Ovary (tissue), 10 donors: ENCODE measurements at places on chromosomes 11 and 22.

- no peak for DNase-seq
Measured at GRCh38 chr11:69215216-69215615, 59.5 kb downstream of the SMIM38 start.

DNA sequence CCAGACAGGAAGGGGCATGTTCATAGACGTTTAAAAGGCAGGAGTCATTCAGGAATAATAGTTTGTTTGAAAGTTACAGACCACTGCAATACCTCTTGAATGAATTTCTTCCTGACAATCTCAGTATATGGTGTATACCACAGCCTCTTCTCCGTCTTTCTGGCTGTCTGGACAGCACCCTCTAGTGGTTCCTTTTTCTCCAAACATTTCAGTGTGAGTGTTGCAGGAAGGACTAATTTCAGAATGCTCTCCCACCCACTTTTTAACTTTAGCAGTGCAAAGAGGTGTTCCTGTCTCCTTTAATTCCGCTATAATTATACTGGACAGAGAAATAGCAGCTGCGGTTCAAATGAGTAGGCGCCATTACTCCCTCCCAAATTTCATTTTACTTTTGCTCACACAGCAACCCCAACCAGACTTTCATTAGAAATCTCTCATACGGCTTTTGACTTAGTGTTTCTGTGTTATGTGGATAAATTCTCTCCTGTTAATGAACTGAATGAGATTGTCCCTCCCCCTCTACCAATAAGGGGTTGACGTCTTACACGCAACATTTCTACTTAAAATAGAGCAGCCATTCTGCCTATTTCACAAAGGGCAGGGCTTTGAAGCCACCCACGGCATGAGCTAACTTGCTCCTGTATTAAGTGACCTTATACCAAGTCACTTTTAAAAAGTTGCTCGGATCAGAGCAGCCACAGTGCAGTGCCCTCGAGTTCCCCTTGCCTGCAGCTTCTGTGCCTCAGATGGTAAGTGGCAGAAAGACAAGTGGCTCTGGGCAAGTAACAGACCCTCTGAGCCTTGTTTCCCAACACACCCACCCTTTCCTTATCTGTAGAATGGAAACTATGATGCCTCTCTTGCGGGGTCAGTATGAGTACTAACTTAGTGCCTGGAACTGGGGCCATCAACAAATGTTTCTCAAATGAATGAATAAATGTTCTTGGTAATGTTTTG is 368.6 kb downstream of the OPCML start:
- DNase-seq: no peak

DNA sequence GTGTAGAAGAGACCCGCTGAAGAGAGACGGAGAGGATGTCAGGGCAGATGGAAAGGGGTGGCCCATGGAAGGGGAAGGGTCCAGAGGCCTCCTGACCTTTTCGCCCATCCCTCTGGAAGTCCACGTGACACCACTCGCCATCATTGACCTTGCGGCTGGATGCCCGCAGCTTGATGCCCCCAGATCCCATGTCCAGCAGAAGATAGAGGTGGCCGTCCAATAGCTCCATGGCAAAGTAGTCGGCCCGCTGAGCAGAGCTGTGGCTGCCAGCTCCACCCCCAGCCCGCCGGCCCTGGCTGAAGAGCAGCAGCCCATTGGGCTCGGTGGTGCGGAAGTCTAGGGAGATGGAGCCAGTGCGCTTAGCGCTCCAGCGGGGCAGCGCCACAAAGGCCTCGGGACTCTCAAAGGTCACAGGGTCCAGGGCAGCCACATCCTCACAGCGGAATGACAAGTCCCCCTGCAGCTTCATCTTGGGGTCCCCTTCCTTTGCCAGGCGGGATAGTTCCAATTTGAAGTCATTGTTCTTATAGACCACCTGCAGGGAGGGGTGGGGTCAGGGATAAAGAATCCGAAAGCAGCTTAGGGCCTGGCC is 55.7 kb downstream of the NRXN2 start:
- no peak for DNase-seq

DNA sequence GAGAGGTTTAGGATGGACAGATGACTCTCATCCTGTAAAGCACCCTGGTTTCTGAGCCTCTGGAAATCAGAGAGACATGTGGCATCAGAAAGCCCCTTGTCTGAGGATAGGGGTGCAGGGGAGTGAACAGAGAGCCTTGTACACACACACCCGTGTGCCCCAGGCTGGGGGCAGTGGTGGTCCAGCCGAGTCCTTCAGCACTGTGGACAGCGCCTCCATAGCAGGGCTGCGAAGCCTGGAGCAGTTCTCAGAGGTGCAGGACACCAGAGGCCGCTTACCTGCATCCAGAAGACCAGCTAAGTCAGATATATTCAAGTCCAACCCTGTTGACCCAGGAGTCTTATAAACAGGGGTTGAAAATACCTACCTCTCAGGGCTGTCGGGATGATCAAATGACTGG is 11.5 kb upstream of the IGSF9B start:
- DNase-seq: no peak

GRCh38 chr11:12288931-12289666 is 88.3 kb upstream of the PARVA start:
- peak; percentile 28 for DNase-seq
